ENCODE measurements at places on chromosomes 5 and 9.
A peak's percentile ranks its signal among the peaks of the same experiment; 100 is the strongest.

GRCh38 chr9:123834889-123835562 lies 94.9 kb downstream of the DENND1A start:
- H3K4me3 ChIP-seq = peak overlapping the region; percentile 46
- no peaks in the 10 kb centered on the region for H3K36me3 ChIP-seq
- no peaks in the 10 kb centered on the region for H3K27me3 ChIP-seq
- no peak overlapping the region for H3K27ac ChIP-seq

GRCh38 chr5:8445139-8445538 lies 576.2 kb downstream of the MTRR start:
- no peak overlapping the region for H3K27ac ChIP-seq
- H3K36me3 ChIP-seq = no peaks in the 10 kb centered on the region
- no peaks in the 10 kb centered on the region for H3K4me1 ChIP-seq

DNA sequence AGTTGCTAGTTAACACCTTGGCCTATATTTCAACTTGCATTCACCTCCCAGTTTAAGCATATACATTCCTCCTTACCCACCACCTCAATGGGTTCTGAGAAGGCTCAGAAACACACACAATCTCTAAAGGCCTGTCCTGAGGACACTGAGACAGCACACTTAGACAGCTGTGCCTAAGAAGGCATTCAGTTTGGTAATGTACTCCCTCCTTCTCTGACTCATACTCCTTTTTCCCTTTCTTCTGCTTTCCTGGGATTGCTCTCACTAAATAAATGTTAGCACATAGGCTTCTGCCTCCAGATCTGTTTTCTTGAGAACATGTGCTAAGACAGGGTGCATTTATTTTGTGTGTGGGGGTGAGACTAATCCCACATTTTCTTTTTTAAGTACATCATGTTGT lies 456.8 kb upstream of the CDH6 start:
- H3K36me3 ChIP-seq = no peaks in the 10 kb centered on the region
- no peak overlapping the region for H3K4me3 ChIP-seq
- DNase-seq = no peak
- no peak overlapping the region for H3K27ac ChIP-seq
- H3K27me3 ChIP-seq = no peaks in the 10 kb centered on the region

- no peaks in the 10 kb centered on the region for H3K36me3 ChIP-seq
- H3K4me3 ChIP-seq = no peak overlapping the region
- peaks cover 22% of the 10 kb centered on the region for H3K4me1 ChIP-seq
- H3K27me3 ChIP-seq = no peaks in the 10 kb centered on the region
- no peak for DNase-seq
Observed at GRCh38 chr5:68551436-68551835, 335.9 kb downstream of the PIK3R1 start.

DNA sequence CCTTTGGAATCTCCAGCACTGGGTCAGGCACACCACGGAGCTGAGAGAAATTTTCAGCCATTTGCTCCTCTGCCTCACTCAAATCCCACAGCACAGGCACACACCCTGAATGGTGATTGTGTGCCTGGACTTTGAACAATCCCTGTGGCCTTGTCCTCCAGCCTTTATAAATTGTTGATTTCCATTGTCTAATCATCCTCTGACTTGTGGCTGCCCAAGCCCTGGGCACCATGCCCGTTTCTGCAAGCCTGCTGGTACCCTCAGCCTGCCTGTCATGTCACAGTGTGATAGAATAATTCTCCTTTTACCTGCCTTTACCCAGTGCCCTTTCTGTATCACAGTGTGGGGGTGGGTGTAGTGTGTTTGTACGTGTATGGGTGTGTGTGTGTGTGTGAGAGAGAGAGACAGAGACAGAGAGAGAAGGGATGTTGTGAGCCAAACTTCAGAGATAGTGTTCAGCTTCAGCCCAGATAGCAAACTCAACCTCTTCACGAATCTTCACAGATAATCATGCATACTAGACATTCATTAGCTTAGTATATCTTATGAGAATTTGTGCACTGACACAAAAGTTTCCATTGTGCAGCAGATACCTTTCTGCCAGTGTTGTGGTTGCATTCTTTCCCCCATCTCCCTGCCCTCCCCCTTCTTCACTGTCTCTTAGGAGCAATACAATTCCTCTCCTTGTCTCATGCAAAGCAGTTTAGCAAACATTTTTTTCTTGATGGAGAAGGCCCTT lies 27.8 kb upstream of the SLC44A1 start:
- H3K27ac ChIP-seq = no peak overlapping the region
- no peak overlapping the region for H3K4me3 ChIP-seq
- 0 out of 2 replicates have a peak, but pooled peaks cover 8% of the 10 kb centered on the region for H3K4me1 ChIP-seq
- no peaks in the 10 kb centered on the region for H3K36me3 ChIP-seq

- no peak overlapping the region for H3K4me3 ChIP-seq
- H3K36me3 ChIP-seq = no peaks in the 10 kb centered on the region
- H3K4me1 ChIP-seq = peaks cover 6% of the 10 kb centered on the region
- no peak overlapping the region for H3K27ac ChIP-seq
- DNase-seq = no peak
- no peaks in the 10 kb centered on the region for H3K27me3 ChIP-seq
Observed at GRCh38 chr5:167570431-167570830, 721.0 kb upstream of the WWC1 start.

- H3K27me3 ChIP-seq = no peaks in the 10 kb centered on the region
- peak overlapping the region; percentile 91 for H3K27ac ChIP-seq
- H3K4me3 ChIP-seq = no peak overlapping the region
- DNase-seq = peak; percentile 95
- H3K4me1 ChIP-seq = peaks cover 43% of the 10 kb centered on the region
Observed at GRCh38 chr9:21831841-21832509, 29.5 kb downstream of the MTAP start.

DNA sequence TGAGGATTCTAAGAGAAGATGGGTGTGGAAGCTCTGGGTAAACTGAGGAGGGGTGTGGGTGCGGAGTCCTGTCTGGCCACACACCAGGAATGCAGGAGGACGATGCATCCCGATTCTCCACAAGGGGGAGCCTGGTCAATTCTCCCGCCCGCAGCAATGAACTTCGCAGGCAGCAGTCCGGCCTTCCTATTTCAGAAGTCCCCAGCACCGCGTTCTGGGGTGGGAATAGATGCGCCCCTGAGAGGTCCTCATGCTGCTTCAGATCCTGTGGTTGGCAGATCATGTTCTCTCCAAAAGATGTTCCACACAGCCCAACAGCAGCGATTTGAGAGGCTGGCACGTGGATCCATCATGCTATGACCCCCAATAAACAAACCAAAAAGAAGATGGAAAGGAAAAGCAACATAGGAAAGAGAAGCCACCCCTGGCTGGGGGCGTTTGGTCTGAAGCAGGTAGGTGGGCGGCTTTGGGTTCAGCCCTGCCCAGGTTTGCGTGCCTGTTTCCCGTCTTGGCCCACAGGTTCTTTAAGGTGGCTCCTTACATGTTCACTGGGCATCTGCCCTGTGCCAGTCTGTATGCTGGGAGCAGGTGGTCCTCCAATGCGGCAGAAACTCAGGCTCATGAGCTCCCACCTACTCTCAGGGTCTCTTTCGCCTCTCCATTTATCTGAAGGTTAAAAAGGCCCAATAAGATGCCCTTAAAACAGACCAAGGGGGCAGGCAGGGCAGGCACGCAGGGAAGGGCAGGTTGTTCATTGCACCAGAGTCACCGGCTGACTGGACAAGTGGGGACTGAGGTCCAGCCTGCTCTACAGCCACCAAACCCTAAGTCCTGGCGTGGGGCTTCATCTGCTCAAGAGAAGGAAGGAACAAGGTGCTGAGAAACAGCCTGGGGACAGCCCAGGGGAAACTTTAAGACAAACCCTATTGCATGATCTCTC lies 171.6 kb downstream of the PAX5 start:
- H3K4me1 ChIP-seq = no peaks in the 10 kb centered on the region
- no peak overlapping the region for H3K4me3 ChIP-seq
- H3K36me3 ChIP-seq = no peaks in the 10 kb centered on the region
- peak; percentile 66 for DNase-seq

- H3K36me3 ChIP-seq = no peaks in the 10 kb centered on the region
- no peak for DNase-seq
- no peaks in the 10 kb centered on the region for H3K4me1 ChIP-seq
- H3K4me3 ChIP-seq = no peak overlapping the region
- no peak overlapping the region for H3K27ac ChIP-seq
- no peaks in the 10 kb centered on the region for H3K27me3 ChIP-seq
Observed at GRCh38 chr5:161700065-161700464, 14.5 kb downstream of the GABRA6 start.

DNA sequence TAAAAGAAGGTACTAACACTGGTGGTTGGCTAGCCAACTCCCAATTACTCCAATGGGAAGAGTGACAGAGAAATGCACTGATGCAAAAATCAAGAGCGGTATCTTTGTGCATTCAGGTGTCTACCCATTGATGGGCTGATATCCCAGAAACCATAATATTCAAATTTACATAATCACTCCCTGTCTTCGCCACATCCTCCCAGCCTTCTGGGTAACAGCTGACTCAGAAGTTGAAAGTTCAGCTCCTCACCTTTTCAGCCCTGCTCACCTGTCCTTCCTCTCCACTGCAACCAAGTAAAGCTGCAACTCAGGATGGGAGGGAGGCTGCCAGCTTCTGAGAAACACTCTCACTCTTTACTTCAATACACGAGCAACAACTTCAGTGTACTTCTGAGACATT lies 6.9 kb downstream of the SUSD1 start:
- H3K4me1 ChIP-seq = no peaks in the 10 kb centered on the region
- no peaks in the 10 kb centered on the region for H3K27me3 ChIP-seq
- DNase-seq = no peak
- no peaks in the 10 kb centered on the region for H3K36me3 ChIP-seq
- H3K27ac ChIP-seq = no peak overlapping the region

DNA sequence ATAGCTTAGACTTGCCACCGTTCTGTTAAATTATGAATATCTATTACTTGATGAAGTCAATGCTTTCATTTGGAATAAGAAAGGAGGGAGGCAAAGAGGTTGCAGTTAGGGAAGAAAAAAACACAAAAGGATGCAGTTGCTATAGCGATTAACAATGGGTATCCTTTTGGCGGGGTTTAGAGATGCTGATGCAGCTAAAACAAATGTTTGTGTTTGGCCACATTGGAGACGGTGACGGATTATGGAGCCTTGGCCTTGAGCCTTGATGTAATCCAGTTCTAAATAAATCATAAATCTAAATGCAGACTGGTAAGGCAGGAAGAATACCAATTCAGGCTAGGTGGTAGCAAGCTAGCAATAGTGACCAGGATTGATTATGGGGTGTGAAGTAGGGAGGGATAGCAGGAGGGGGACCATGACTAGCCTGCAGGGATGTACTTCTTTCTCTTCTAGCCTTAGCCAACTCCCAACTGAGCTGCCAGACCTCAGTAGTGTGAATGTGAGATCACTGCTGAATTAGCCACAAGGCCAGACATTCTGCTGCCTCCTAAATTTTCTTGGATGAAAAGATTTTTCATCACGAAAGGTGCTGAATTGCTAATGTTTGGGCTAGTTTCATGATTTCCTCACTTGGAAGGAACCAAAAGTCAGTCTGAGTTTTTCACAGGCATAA lies 160.3 kb downstream of the TLR4 start:
- H3K27ac ChIP-seq = no peak overlapping the region
- no peaks in the 10 kb centered on the region for H3K36me3 ChIP-seq
- H3K4me3 ChIP-seq = no peak overlapping the region
- H3K4me1 ChIP-seq = no peaks in the 10 kb centered on the region
- no peaks in the 10 kb centered on the region for H3K27me3 ChIP-seq

DNA sequence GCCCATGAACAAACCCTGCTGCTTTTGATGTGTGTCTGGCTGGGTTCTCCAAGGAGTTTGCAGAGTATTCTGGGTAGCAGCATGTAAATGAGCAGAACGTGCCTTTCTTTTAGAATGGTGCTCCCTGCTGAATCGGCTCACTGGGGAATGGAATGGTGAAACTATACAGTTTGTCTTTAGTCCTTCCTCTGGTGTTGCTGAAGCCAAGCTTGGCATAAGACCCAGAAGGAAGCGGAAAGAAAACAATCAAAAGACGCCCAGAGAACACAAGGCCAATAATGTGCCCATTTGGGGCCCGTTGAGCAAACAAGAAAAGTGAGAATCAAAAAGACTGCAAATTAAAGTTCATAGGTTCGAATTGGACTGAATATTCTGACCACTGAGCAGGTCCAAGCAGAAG lies 60.1 kb downstream of the MVB12B start:
- H3K27ac ChIP-seq = no peak overlapping the region
- no peaks in the 10 kb centered on the region for H3K4me1 ChIP-seq
- H3K36me3 ChIP-seq = no peaks in the 10 kb centered on the region
- H3K4me3 ChIP-seq = no peak overlapping the region
- no peak for DNase-seq

DNA sequence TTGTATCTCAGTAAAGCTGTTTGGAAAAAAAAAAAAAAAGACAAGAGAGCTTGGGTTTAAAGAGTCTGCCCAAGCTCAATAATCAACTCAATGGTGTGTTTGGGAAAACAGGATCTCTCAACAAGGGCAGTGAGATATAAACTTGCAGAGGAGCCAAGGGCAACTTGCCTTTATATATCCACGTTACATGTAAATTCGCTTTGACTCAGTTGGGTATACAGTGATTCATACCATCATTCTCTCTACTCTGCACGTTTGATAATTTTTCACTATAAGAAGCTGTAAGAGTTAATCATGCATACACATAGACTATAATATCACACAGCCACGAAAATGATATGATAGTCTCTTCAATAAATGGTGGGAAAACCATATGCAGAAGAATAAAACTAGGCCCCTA lies 24.9 kb downstream of the ADAM19 start:
- H3K4me3 ChIP-seq = no peak overlapping the region
- H3K27me3 ChIP-seq = no peaks in the 10 kb centered on the region
- H3K36me3 ChIP-seq = no peaks in the 10 kb centered on the region
- H3K27ac ChIP-seq = no peak overlapping the region
- H3K4me1 ChIP-seq = peaks cover 42% of the 10 kb centered on the region

DNA sequence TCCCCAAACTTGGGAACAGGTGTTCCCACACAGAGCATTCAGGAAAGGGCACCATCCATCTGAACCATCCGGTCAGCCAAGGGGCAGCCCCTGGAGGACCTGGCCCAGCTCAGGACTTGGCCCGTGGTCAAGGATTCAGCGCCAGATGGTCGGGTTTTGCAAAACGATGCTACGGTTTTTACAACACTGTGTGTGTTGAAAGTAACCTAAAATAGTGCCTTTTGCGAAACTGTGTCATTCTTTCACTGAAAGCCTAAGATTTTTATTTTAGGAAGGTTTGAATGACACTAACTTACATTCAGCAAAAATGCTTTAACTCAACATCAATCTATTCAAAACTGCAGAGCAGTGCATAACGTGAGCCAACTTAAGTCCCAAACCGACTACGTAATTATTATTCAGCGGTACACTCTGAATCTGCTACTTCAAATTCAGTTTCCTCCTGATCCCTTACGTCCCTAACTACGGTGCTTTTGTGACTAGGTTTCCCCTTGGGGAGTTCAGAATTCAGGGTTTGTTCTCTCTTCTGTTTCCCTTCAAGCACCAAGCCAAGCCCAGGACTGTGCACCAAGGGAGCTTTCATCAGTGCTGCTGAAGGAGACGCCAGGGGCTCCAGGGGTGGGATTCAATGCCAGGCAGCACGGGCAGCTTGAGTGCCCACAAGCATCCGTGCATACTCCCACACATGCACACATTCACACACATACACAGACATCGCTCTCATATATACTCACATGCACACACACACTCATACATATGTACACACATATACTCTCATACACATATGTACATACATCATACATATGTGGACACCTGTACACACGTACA lies 25.8 kb downstream of the LPCAT1 start:
- H3K27me3 ChIP-seq = no peaks in the 10 kb centered on the region
- no peak for DNase-seq
- no peaks in the 10 kb centered on the region for H3K36me3 ChIP-seq
- no peaks in the 10 kb centered on the region for H3K4me1 ChIP-seq
- no peak overlapping the region for H3K4me3 ChIP-seq
- no peak overlapping the region for H3K27ac ChIP-seq

- peaks cover 32% of the 10 kb centered on the region for H3K27me3 ChIP-seq
- peak; percentile 48 for DNase-seq
- H3K4me1 ChIP-seq = no peaks in the 10 kb centered on the region
- H3K27ac ChIP-seq = no peak overlapping the region
- H3K36me3 ChIP-seq = no peaks in the 10 kb centered on the region
- no peak overlapping the region for H3K4me3 ChIP-seq
Observed at GRCh38 chr9:126055381-126055985, 271.1 kb upstream of the MVB12B start.

Data from GM23248 (cell line).